ENCODE measurements at places on chromosomes 13 and 19.
A peak's percentile ranks its signal among the peaks of the same experiment; 100 is the strongest.

DNA sequence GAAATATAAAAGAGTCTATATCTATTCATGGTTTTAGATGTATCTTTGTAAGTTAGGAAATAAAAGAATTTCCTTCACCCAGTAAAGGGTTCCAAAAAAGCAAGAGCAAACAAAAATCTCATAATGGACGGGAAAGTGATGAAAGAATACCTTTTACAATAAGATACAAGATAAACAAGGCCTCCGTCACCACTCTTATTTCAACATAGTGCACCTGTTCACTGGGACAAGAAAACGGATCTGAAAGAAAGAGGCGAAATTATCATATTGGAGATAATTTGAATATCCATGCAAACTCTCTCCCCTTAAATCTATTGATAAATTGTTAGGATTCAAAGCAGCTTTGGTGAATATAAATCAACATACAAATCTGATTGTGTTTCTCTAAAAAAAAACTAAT, 877 bp upstream of the NLRP11 start:
- DNase-seq: no peak

- DNase-seq: no peak
Measured at GRCh38 chr13:109666656-109667055, 119.7 kb downstream of the IRS2 start.

DNA sequence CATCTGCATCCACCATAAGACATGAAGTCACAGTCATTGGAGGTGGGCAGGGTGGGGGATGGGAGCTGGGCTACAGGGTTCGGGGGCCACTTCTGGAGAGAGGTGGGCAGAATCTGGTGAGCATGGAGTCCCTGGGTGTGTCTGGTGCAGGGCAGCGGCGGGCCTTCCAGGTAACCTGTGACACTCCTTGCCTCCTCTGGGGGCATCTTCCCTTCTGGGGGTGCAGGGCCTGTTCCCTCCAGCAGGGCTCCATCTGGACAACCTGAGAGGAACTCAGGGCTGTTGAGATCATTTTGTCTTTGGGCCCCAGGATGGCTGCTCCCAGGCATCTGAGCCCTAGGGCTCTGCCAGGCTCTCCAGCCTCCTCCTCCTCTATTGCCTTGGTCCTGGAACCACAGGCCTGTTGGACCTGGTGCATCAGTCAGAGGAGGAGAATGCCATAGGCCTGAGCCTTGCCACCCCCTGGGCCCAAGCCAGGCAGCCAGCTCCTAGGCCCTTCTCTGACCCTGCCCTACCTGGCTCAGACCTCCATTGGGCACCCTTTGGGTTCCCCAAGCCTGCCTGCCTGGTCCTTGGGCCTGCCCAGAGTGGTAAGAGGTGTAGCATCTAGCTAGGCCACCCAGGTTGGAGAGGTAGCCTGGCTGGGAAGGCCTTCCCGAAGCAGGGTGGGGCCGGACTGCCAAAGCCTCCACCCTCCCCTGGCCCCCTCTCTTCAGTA, 13.4 kb downstream of the LYL1 start:
- peak; percentile 48 for DNase-seq

GRCh38 chr19:4319067-4319718, 14.8 kb downstream of the FSD1 start:
- no peak for DNase-seq

DNA sequence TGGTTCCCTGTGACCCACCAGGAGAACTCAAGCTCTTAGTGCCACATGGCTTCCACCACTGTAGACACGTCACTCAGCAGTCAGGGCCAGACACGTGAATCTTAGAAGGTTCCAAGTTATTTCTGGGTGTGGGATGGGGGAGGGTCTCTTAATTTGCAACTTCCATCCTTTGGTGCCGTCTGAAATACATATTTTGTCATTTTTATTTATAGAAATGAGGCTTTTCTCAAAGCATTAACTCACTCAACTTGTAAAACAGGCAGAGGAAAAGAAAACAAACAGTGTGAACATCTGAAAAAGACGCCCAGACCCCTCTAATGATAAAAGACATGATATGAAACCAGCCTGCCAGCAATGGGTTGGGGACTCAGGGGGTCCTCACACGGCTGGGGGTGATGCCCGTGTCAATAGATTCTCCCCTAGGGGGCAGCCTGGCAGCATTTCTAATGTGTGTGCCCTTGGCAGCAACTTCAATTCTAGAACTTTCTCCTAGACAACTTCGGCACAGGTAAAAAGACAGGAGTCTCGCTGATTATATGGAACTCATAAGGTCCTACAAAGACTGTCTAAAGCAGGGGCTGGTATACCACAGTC, 15.4 kb downstream of the PIP5K1C start:
- no peak for DNase-seq

DNA sequence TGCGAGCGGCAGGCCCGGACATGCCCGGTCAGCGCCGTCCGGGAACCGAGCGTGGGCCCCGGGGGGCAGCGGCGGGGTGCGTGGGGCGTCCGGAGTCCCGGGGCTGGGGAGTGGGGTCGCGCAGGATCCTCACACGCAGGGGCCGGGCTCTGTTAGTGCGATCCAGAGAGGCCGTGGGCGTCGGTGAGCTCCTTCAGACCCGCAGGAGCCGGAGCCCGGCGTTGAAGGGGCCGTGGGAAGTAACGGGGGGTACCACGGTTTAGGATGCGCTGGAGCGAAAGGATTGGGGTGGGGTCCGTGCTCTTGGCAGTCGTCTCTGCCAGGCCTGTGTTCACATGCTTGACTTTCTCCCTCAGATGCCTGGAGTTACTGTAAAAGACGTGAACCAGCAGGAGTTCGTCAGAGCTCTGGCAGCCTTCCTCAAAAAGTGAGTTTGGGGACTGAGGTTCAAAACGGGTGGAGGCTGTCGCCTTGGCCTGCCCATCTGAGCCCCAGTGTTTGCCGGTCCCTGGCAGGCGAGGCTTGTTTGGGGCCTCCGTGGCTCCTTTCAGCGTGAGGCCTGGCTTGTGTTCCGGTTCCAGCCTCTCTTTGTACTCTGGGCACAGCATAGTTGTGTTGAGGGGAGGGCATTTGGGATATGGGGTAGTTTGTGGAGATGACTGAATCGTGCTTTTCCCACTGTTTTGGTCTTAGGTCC, 512 bp downstream of the RPS19 start:
- DNase-seq: no peak

DNA sequence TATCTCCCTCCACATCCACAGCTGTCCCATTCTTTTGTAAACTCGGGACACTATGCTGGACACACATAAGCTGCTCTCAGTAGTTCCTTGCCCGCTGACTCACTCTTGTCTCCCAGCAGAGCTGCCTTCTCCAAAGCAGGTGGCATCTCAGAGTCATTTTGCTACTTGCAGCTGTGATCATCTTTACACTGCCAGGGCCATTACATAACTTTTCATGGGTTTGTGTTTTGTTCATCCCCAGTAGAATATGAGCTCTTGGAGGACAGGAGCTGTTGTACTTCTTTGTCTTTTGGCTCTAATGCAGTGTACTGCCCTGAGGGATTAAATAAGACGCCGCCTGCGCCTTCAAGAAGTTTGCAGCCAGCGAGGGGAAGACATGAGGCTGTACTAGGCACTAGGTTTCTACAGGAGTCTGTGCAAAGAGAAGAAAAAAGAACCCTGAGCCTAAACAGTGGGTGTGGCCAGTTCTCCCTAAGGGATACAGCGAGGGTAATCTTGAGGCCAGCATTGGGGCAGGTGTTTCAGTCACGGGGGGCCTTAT, 40.8 kb upstream of the GPR183 start:
- no peak for DNase-seq

- DNase-seq: no peak
Measured at GRCh38 chr19:18118420-18119012, 20.9 kb downstream of the MAST3 start.

GRCh38 chr19:45079063-45079910, at the start of gene GEMIN7:
TSS of gene GEMIN7 (plus strand) at chr19:45079260. CDS start at chr19:45090115, 10,855 bp downstream.
- DNase-seq: peak; percentile 81

- DNase-seq: no peak
Measured at GRCh38 chr13:37448153-37448552, 150.4 kb downstream of the POSTN start.

DNA sequence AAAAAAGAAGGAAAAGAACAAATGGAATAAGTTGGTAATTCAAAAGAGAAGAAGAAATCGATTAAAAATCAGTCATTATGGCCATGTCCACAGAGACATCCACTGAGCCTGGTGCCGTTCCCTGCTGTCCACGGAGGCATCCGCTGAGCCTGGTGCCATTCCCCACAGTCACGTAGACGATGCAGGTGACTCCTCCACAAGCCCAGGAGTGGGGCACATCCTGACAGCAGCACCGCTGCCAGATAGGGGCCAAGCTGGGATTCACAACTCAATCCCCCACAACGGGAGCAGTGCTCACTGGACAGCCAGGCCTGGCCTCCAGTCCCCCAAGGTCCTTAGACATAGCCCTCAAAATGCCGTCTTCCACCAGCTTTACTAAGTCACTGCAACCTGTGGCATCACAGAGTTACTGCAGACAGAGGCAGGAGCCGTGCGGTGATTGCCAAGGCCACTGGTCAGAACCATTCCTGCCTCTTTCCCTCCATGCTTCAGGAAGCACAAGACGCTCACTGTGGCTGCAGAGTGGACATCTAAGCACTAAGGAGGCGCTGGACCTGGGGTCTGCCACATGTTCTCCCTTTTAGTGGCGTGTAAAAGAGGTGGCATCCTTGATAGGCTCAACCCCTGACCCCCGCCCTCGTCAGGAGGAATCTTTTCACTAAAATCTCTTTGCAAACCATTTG, 131.5 kb upstream of the SPACA7 start:
- DNase-seq: no peak

GRCh38 chr13:111912991-111913760, 153.8 kb upstream of the SOX1 start:
- DNase-seq: no peak

All from HuH-7 (cell line).